Activated CD4-positive, alpha-beta T cell treated with anti-CD3 and anti-CD28 coated beads for 36 hours (primary cell): ENCODE measurements at places on chromosomes 6 and 20. TPM values are rescaled to one million over a fixed set of nuclear protein-coding genes. Genes with fewer than 3 reads are reported as not detected.

DNA sequence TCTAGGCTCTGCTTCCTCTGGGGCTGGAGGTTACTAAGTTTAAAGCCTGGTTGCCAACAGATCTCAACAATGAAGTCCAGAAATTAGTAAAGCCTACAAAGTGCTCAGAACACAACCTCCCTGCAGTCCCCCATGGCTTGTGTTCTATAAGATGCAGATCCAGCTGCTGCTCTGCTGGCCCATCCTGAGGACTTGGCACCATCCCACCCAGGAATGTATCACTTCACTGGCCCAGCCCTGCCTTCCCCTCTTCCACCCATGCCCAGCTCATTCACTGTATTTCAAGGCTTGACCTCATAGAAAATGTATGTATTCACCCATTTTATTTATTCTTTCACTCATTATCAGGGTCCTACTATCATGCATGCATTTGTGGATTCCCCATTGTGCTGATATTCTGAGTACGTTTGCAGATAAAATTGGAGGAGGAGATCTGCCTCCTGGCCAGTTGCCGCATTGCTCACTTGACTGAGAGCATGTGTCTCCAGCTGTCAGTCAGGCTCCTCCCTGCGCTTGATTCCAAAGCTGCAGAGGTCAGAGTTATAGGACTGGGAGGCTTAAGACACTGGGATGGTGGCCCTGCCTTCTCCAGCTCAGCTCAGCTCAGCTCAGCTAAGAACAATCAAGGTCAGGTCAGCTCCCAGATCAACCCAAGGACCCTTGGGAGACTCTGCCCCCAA, 104.8 kb downstream of the MAFB start:
- DNase-seq: no peak

DNA sequence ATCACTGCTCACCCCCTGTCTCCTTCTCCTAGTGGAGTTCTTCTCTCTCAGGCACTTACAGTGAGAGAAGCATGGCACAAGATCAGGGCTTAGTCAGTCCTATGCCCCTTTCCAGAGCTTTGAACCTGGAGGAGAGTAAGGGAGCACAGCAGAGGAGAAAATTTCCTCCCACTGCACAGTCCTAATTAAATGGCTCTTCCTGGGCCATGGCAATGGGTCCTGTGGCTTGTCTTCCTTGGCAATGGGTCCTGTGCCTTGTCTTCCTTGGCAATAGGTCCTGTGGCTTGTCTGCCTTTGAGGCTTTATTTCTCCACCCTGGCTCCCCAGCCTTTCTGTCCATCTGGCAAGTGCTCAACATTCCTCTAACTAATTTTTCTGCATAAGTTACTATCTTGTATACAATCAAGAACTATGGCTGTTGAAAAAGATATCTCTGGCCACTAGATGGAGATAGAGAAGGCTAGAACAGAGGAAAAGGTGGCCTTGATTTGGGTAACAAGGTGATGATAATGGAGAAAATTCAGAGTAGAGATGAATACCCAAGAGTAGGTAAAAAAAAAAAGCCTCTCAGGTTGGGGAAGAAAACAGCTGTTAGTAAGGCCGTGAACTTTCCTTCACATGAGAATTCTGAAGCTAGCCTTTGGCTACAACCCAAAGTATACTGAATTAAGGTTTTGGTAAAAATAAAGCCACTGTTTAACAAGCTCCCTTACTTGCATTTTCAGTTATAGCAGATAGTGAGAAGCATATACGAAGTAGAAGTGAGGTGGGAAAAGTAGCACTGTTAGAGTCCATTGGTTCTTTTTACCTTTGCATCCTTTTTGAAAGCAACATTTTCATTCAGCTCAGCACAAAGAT, 504.9 kb downstream of the DOK5 start:
- no peak for DNase-seq

The ADGRB3 gene
- not detected for total RNA-seq

The SIRPB2 gene
- not detected for total RNA-seq
